ENCODE measurements at places on chromosomes 2 and 18.

GRCh38 chr2:37501113-37501512, 156.7 kb downstream of the QPCT start:
- no peak for DNase-seq

DNA sequence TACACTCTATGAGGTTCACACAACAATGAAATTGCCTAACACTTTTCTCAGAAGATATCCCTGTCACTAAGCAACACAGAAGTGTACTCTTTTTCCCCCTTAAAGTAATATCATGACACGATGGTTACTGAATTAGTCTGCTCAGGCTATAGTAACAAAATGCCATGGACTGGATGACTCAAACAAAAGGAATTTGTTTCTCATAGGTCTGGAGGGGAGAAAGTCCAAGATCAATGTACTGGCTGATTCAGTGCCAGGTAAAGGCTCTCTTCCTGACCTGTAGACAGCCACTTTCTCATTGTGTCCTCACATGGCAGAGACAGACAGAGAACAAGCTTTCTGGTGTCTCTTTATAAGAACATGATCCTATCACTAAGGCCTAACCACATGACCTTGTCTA, 211.9 kb downstream of the RBM43 start:
- DNase-seq: no peak

- no peak for DNase-seq
These were observed 108.2 kb downstream of the GAREM1 start for GRCh38 chr18:32362484-32362883.

- DNase-seq: no peak
These were observed 111.5 kb downstream of the MGAT5 start for GRCh38 chr2:134365356-134365755.

- no peak for DNase-seq
These were observed 188.1 kb downstream of the SRBD1 start for GRCh38 chr2:45422921-45423320.

- no peak for DNase-seq
These were observed 4.4 kb downstream of the MAP4K3 start for GRCh38 chr2:39432701-39433100.

DNA sequence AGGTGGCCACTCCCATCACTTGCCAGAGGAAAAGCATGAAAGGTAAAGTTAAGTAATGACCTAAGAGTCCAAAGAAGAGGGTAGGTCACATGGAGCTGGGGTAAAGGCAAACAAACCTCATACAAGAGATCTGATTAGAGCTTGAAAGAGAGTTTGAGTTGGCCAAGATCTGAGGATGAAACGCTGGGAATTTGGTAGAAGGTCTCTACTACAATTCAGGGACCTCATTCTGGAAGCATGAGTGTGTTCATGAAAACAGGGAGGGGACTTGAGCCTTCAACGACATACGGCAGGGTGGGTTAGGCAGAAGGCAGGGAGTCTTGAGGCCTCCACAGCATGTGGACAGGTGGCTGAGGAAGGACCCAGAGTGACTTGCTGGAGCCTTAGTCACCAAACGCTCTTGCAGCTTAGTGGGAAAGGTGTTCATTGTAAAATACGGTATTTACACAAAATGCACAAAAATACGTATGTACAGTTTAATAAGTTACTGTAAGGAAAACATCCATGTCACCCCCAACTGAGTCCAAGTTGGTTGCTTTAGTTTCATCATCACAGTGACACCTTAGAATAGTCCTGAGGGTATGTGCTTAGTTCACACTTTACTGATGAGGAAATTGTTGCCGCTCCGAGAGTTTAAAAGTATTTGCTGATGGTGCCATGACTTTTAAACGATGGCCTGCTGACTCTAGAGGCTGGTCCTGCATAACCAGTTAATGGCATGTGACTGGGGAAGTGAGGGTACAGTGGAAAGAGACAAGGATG, 5.0 kb upstream of the FARP2 start:
- no peak for DNase-seq

DNA sequence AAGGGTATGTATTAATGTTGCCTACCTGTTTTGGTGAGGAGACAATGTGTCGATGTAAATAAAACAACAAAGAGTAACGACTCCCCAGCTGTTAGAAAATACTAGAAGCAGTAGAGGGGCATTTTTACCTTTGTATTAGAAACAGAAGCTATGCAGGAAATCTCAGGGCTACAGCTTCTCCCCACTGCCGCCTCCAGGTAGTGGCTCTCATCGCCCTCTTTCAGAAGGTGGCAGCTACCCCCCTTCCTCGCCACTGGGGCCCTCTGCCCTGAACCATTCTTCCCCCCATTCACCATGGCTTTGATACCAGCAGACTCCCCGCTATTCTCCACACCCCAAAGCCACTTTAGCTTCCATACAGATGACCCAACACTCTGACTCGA, 6.7 kb downstream of the PLA2R1 start:
- no peak for DNase-seq

GRCh38 chr2:104858006-104858978, 4.4 kb downstream of the POU3F3 start:
- DNase-seq: no peak

GRCh38 chr2:4898706-4899105, 793.5 kb upstream of the SOX11 start:
- no peak for DNase-seq

GRCh38 chr2:56117764-56118163, 66.0 kb upstream of the CCDC85A start:
- DNase-seq: no peak

DNA sequence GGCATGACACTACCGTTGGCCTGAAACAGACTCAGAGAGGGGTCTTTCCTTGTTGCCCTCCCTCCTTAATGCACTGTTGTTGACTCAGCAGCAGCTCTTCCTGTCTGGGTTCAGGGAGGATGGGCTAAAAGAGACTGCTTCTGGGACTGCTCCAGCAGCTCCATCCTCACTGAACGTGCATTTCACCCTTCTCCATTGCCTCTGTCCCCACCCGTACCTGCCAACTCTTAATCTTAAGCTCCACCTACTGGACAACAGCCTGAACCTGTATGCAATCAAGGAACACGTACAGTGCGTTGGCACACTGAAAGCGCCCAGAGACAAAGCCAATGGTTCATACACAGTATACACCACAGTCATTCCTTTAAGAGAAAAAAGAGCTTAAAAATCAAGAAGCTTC, 230.8 kb upstream of the RAB6C start:
- DNase-seq: no peak

GRCh38 chr18:26547646-26548414, 523 bp downstream of the KCTD1 start:
- DNase-seq: peak; percentile 69

GRCh38 chr2:3784731-3785130, 81.4 kb downstream of the DCDC2C start:
- no peak for DNase-seq

DNA sequence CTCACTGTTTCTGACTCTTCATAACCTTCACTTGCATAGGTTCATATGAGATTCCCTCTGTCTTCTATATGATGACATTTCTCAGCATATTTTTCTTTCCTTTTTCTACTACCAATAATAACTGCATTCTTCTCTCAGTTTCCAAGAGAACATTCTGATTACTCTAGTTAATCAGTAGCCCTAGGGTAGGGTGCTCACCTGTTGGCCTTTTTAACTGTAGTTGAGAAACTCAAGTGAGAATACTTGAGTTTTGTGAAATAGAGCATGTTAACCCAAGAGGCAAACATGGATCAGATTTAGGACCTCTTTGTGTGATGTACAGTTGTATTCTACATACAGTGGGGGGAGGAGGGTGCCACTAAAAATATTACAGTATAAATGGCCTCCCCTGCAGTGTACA, 308.0 kb downstream of the CMPK2 start:
- DNase-seq: no peak

- DNase-seq: no peak
These were observed 4.8 kb upstream of the LYPD6B start for GRCh38 chr2:149033716-149034115.

GRCh38 chr2:222307143-222307756, 8.5 kb upstream of the PAX3 start:
- no peak for DNase-seq

DNA sequence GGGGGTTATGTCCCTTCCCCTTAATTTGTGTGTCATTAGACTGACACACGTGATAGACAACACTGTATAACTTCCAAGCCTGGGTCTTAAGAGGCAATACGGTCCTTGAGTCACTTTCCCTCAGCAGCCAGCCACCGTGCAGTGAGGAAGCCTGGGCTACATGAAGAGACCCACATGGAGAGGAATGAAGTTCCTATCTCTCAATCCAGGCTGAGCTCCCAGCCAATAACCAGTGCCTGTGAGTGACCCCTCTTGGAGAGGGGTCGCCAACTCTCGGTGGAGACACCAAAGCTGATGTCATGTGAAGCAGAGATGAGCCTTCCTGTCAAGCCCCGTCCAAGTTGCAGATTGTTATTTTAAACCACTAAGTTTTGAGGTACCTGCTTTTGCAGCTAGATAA, 5.7 kb upstream of the WDSUB1 start:
- DNase-seq: no peak

DNA sequence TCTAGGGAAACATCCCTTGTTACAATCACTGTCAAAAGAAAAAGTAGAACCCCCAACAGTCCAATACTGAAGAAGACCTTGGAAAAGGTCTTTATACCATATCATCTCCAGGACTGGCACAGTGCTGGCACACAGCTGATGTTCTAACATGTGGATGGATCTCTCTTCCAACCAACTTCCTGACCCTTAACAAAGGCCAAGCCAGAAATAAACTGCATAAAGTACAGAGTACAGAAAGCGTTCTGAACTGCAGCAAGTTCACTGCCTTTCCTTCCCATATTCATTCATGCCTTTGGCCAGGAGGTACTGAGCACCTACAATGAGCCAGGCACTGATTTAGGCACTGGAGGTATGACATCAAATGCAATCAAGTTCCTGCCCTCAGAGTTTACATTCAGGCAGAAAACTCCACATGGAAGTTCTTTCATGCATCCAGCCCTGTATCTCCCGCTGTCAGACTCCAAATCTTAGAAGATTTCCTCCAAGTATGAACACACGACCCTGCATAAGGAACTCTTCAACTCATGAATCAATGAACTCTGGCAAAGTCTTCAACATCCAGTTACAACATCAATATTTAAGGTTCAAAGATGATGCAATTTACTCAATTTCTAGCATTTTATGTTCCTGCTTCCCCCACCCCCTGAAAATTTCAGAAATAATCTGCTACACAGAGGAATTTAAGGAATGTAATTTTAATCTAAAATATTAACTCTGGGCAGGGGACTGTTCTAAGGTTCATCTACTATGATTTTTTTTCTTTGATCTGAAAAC, 33.8 kb downstream of the ACVR1 start:
- DNase-seq: no peak

- DNase-seq: peak; percentile 91
These were observed at the start of gene FBXO36 for GRCh38 chr2:229922449-229923386. TSS of gene FBXO36 (plus strand) at chr2:229922503. CDS start at chr2:229922514, 11 bp downstream.

DNA sequence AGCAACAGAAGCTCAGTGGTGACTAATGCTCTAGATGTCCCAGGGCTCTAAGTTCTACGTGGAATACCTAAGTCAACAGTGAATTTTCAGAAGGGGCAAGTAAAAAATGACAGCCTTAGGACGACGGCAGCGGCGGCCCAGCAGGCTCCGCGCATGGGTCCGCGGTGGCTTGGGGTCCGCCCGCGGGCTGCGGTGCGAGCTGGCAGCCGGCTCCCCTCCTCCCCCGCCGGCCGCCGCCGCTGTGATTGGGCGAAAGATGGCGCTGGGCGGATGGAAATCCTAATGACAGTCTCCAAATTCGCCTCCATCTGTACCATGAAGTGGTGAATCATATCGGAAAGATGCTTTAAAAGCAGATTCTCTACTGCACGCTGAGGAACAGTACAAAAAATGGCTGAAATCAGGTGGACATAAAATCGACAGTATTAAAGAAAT, 74.7 kb downstream of the HNRNPLL start:
- no peak for DNase-seq

GRCh38 chr2:107276034-107276433, 390.1 kb upstream of the ST6GAL2 start:
- DNase-seq: no peak
